ENCODE measurements at places on chromosomes 11 and 22. TPM values are rescaled to one million over a fixed set of nuclear protein-coding genes. Genes with fewer than 3 reads are reported as not detected.

GRCh38 chr22:32048069-32048468, 5.0 kb downstream of the SLC5A1 start:
- DNase-seq: no peak

DNA sequence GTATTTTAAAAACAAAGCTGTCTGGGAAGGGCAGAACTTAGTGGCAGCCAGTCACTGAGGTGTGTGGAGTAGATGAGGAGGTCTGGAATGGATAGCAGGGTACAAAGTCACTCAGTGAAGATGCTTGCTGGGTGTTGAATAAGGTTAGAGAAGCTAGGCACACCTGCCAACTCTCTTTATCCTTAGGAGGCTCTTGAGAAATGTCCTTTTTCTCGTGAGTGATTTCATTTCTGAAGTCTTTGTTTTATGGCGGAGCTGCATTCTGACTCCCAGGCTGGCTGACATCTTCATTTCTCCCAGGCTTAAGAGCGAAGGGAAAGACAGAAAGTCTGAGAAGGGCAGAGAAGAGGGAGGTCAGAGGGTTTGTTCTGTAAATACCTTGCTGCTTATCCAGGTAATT, 31.0 kb downstream of the CECR2 start:
- no peak for DNase-seq

DNA sequence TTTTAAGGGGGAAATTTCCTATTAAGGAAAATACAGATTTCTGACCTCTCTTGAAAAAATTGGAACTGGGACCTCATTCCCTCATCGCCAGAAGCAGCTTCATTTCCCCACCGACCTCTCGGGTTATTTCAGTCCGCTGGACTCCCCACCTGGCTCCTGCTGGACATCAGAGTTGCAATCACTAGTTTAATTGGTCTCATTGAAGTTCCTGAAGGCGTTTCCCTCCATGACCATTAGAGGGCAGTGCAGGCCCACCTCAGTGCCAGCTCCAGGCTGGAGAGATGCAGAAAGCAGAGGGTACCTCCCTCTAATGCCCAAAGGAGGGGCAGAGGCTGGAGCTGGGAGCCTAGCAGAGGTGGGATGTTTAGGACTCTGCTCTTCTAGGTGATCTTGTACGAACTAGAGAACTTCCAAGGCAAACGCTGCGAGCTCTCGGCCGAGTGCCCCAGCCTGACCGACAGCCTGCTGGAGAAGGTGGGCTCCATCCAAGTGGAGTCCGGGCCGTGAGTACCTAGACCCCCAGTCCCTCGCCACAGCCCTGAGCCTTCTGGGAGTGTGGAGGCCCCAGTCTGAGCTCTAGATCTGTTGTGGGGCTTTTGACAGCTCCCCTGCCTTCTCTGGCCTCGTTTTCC, 2.7 kb downstream of the CRYBB3 start:
- no peak for DNase-seq

MUC6 gene
- not detected for total RNA-seq

TRIM48 gene
- total RNA-seq: not detected
